ENCODE measurements at places on chromosomes 3 and 15.

GRCh38 chr3:29335943-29336342 lies 55.1 kb downstream of the RBMS3 start:
- DNase-seq: peak; percentile 67

- no peak for DNase-seq
These were observed 8.2 kb upstream of the DUSP7 start for GRCh38 chr3:52064561-52064960.

DNA sequence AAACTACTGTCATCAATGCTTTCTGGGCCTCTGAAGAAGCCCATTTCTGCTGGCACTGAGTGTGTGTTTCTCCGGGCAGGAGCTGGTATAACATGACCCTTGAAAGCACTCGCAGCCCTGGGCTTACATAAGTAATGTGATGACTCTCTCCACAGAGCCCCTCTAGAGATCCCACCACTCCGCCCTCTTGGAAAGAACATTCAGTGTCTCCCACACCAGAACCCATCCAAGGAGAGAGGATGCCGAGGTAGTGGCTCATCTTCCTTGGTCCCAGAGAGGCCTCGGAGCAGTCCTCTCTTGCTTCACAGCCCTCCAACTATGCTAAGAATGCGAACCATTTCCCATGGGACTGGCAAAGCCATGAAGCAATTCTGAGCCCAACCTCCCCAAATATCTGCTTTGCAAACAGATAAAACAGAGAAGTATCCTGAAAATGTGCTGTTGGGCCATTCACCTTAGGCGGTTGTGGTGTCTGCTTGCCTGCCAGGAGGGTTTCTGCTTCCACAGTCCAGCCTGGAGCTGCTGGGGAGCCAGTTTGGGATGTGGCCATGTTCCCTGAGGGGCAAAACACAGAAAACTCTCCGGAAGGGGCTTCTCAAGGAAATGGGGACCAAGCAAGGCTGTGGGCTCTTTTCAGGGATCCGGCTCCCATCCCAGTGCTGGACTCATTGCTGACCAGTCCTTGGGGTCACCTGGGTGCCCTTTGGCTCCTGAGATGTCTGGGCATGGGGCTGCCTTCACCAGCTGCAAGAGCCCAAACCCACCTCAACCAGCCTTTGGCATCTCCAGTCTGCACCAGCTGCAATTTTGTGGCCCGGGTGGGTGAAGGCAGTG lies 47.3 kb downstream of the AMOTL2 start:
- peak; percentile 94 for DNase-seq

DNA sequence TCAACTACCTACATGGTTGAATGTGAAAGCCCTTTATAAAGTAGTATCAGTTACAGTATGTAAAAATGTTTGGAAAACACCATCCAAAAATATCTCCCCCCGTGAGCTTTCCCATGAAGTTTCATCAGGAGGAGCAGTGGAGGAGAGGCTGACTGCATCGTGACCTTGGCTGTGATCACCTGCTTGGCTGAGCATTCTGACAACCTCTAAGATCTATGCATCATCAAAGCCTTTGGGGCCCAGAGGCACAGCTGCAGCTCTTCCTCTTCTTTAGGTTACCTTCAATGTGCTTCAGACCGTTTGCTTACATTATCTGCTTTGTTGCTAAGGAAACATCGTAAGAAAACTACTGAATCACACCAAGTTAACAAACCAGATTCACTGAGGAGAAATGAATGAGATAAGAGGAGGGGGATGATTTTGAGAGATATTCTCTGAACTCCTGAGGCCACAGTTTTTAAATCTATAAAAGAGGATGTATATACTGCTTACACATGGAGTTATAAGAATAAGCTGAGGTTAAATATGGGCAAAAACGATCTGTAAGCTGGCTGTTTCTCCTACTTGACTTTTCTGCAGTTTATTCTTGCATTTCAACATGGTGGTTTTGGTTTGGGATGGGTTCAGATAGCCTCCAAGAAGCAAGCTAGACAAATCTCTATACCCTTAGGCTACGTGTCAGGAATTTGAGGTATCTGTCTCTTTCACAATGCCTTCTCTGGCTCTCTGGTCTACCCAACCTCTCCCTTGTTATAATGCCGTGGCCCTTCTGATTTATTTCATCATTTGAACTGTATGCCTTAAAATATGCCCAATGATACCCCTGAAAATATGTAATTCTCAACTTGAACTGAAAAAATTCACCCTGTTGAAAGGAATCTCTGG lies 4.0 kb downstream of the GCSAM start:
- DNase-seq: peak; percentile 45

GRCh38 chr15:74370471-74370870 lies 3.0 kb upstream of the CYP11A1 start:
- DNase-seq: no peak

DNA sequence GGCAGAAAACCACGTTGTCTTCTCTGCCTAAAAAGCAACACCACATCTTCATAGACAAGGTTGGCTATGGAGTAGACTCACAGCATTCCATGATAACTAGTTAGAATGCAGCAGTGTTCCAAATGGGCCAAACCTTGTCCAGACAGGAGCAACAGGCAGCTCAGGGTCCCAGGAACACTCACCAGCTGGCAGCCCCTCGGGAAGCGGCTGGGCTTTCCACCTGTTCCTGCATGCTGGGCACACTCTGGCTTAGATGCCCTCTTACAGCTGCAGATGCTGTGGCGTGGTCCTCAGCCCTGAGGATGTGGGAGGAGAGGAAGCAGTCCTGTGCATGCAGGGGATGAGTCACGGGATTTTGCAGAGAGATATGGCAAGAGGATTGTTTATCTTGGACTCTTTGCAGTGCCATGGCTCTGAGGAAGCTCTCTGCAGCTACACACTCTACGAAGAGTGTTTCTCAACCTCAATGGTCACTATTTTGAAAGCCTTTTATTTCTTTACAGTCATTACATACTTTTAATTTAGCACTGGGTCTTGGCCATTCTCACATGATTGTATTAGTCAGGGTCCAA lies 11.3 kb downstream of the NRROS start:
- DNase-seq: peak; percentile 89

DNA sequence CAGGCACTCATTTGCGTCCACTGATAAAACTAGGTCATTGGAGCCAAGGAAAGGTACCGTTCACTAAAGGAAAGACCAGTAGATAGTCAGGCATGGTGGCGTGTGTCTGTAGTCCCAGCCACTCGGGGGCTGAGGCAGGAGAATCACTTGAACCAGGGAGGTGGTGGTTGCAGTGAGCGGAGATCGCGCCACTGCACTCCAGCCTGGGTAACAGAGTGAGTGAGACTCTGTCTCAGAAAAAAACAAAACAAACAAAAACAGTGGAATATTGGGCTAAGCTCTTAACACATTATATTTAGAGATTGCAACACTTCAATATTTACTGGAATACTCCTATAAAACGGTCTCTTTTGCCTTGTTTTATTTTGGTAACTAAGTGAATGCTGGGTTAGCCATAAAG lies 17.4 kb downstream of the MAP2K1 start:
- DNase-seq: no peak

Measured in umbilical cord (tissue), 2 donors.